Cerebellum (tissue), 4 donors: ENCODE measurements at places on chromosomes 4 and X.

GRCh38 chr4:73735231-73735630, 5.1 kb upstream of the CXCL8 start:
- no peak for DNase-seq

DNA sequence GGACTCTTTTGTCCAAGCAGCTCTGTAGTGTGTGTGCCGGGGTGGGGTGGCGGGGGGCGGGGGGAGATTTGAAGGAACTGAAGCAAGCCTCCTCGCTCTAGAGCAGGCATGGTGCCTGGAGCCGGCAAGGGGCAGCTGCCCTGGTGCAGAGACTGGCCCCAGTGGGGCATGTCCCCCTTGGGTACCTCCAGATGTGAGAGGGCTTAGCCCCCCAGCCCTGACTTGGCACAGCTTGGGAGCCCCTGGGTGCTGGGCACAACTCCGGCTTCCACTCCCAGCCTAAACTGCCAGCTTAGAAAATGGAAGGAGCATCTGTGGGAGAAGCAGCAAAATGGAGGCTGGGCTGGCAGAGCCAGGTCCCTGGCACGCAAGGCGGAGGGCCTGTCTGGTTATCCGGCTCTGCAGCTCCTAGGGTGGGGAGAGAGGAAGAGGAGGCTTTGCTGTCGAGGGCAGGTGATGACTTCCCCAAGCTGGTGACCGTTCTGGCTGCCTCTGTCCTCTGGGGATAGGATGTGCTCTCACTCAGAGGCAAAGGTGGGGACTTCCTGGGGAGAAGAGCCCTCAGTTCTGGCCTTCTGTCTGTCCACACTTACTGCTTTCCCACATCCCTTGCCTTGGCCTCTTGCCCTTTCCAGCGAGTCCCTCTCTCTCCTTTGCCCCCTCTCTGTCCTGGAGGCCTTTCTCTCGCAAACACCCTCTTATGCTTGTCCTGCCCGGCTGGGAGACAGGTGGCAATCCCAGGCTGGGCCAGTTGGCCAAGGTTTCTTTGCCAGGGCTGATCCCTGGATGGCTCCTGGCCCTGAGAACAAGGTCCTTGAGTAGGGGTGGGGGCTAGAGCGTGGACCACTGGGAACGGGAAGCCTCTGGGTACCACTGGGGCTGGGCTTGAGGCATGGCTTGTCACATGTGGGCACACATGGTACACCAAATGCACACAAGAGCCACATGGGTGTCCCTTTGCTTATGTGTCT, 2.0 kb downstream of the DLG3 start:
- DNase-seq = no peak

GRCh38 chr4:16969696-16970135, 71.3 kb upstream of the LDB2 start:
- DNase-seq = no peak

DNA sequence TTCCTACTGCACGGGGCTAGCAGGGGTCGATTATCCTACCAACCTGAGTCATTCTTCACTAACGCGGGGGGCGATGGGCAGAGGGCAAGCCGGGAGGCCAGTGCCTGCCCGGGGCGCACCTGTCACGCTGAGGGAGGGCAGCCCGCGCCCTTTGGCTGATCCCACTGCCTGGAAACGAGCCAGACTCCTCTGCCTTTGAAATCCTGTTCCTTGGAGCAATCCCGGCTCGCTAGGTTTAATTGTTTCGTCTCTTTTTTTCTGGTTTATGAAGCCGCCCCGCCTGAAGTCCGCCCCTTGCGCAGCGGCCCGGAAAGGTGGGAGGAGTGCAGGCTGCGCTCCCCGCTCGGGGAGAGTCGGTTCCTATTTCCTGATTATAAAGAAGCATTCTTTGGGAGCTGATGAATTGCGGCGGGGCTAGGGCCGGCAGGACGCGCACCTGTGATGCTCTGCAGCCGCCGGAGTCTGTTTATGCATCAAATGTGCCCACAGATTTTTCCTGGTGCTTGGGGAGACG, 484.2 kb downstream of the BCOR start:
- DNase-seq = no peak

DNA sequence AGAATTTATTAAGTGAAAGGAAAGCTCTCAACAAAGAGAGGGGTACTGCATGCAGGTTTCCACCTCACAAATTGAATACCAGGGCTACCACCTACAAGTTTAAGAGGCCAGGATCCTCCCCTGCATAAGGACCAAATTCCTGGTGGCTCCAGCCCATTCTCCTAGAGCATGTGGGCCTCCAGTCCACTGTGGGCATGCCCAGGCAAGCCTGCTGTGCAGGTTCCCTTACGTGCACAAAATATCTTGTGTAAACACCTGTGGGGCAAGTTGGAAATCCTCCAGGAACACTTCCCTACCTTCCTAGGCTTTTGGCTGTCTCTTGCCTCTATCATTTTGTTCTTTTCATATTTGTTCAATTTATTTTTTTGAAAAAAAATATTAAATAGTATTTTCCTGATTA, 724.3 kb downstream of the ARAP2 start:
- DNase-seq = no peak

DNA sequence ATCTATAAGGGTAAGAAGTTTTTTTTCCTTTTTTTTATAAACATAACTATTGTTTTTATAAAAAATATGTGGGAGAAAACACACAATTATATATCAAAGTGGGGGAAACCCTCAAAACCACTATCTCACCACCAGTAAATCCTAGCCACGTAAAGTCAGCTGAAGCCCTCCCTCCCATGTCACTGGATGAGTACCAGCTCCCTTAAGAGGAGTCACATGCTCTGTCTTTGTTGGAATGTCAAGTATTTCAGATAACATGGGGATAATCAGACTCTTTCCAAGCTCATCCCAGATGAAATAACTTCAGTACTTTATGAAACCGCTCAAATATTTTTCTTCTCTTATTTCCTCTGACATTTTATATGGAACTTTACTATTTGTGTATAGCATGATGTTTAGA, 2.4 kb downstream of the MYOZ2 start:
- no peak for DNase-seq

GRCh38 chr4:151901631-151902030, 140.8 kb upstream of the GATB start:
- DNase-seq = no peak

DNA sequence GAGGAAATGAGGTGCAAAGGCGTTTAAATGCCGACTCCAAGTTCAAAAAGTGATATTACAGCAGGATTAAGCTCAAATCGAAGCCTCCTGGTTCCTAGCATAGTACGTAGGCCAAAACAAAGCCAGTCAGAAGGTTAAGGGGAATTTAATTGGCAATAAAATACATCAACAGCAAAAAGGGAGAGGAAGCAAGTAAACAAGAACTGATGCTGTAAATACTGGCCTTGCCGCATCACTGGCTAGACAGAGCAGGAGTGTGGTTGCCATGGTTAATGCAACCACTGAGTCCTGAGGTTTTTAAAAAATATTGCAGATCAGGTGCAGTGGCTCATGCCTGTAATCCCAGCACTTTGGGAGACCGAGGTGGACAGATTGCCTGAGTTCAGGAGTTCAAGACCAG, 63.2 kb upstream of the FBXW7 start:
- no peak for DNase-seq

DNA sequence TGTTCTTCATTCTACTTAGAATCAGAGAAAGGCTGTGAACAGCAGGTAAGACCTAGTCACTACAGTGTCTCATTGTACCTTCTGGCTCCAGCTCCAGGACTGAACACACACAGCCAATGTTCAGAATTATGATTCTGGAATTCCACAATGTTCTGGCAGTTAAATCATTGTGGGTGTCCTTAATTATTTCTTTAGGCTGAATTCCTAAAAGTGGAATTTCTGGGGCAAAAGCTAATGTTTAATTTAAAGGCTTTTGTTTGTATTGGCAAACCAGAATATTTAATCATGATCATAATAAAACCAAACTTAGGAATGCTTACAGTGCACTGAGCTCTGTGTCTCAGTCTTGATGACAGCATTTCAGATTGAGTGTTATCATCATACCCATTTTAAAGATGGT, 67.0 kb upstream of the FAT1 start:
- no peak for DNase-seq
